Kidney (tissue), 22 donors: ENCODE measurements at places on chromosomes 11 and 22. TPM values are rescaled to one million over a fixed set of nuclear protein-coding genes. Genes with fewer than 3 reads are reported as not detected.

Gene PDE2A
- polyA plus RNA-seq = 12.6 TPM

Gene ADM2
- 10.6 TPM for polyA plus RNA-seq

Gene PLEKHA7
- polyA plus RNA-seq = 24.4 TPM

Gene ASCL2
- polyA plus RNA-seq = 1.2 TPM

Gene MS4A2
- not detected for polyA plus RNA-seq

Gene MS4A3
- polyA plus RNA-seq = not detected

Gene ZNF70
- polyA plus RNA-seq = 1.1 TPM

Gene MMP1
- polyA plus RNA-seq = 0.26 TPM

Gene GAL3ST1
- 34.3 TPM for polyA plus RNA-seq

Gene FOLR1
- 297 TPM for polyA plus RNA-seq

Gene GLYAT
- polyA plus RNA-seq = 480 TPM

Gene OR6A2
- polyA plus RNA-seq = not detected
